Stimulated activated CD8-positive, alpha-beta memory T cell treated with anti-CD3 and anti-CD28 coated beads, Interleukin-4, amount 100 ng/mL, for 1 hour (primary cell): ENCODE measurements at places on chromosomes 6 and 20.

DNA sequence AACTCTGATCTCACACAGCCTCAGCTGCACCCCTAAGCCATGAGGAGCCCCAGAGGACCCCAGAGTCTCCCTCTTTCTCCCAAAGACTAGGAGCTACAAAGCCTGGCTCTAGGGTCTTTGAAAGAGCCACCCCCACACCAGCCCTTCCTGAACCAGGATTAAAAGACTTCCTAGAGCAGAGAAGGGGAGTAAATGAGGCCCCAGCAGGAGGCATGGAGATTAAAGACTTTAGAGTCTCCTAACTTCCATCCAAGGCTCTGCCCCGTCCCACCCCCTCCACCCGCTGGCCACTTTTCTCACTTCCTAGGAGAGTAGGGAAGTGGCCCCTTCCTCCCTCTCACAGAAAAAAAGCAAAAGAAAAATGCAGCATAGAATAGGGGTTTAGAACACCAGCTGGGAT is 1.7 kb downstream of the PREX1 start:
- no peak for DNase-seq

GRCh38 chr20:62146019-62146755 is 2.6 kb downstream of the SS18L1 start:
- no peak for DNase-seq

DNA sequence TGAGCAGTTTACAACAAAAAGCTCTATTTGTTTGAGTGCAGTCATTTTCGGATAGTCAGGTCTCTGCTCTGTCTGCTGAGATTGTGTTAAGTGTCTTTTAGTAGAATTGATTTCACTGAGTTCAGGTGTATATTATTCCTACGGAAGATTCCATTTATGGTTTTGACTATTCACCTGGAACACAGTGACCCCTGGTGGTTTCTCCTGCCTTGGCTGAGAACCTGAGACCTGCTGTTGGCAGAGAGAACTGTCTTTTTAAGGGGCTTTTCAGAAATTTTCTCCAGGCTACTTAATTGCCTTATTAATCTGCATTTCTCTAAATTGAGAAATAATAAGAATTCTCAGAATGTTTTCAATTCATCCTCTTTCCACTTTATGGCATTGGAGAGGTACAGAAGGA is 508.0 kb downstream of the TBC1D32 start:
- no peak for DNase-seq

DNA sequence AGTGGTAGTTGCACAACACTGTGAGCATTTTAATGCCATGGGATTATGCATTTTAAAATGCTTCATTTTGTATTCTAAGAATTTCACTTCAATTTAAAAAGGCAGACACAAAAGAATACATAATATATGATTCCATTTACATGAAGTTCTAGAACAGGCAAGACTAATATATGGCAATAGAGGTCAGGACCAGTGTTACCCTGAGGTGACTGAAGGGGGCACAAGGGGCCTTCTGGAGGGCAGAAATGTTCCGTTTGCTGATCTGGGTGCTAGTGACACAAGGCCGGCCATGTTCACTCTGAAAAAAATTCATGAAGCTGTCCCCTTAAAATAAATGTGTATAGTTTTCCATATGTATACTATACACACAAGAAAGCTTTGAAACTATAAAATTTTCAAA is 28.5 kb downstream of the TASP1 start:
- no peak for DNase-seq

GRCh38 chr6:84449220-84449619 is 221.8 kb upstream of the CEP162 start:
- no peak for DNase-seq

DNA sequence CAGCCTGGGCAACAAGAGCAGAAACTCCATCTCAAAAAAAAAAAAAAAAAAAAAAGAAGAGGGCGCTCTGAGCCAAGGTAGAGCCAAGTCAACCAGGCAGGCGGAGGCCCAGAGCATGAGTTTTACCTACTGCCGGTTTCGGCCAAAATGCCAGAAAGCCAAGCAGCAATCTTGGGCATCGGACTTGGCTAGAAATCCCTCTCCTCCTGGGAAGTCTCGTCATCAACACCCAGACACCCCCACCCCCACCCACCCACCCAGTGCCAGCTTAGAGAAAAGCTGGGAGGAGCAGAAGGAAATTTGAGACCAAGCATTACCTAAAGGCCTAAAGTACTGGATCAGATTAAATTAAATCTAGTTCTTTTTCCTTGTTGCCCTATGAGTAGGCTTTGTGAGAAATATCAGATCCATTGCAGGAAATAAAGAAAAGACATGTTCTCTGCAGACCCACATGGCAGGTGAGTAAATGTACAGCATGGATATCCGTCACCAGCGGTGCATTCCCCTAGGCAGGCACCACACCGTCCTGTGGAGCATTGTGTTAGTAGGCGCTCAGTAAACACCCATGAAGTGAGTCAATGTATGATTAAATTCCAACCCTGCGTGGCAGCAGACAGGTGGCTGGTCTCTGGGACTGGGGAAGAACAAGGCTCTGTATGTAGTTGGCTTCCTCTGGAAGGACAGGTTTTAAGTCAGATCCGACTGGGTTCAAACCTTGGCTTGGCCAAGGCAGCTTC is 21.0 kb downstream of the RIPOR3 start:
- DNase-seq: no peak

DNA sequence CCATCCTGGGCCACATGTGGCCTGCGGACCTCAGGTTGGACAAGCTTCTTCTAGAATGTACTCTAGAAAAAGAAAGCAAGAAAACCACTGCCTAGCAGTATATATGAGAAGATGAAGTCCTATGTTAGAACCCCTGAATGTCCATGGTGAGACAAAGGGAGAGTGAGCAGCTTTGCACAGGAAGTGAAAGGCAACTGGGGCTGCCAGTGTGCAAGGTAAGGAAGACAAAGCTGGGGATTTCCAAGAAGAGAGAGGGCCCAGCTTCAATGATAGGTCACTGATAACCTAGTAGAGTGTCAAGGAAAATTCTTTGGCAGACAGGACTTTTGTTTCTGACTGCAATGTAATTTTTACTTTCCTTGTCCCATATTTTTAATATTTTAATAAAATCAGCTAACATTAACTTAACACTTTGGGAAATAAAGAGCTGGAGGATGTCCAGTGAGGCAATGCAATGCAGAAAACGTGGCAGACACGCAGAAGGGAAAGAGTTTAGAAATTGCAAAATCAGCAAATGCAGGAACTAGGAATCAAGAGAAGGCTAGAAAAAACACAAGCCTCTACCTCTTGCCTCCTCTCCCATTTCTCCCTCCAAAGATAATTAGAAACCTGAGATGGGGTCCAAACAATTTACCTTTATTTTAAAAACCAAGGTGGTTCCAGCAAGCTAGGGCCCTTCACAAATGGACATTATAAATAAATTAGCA is 47.4 kb downstream of the CYP39A1 start:
- DNase-seq: no peak

GRCh38 chr6:42367353-42368011 is 84.2 kb downstream of the TRERF1 start:
- no peak for DNase-seq

GRCh38 chr6:143675946-143676345 is 1.8 kb upstream of the PHACTR2 start:
- DNase-seq: no peak

DNA sequence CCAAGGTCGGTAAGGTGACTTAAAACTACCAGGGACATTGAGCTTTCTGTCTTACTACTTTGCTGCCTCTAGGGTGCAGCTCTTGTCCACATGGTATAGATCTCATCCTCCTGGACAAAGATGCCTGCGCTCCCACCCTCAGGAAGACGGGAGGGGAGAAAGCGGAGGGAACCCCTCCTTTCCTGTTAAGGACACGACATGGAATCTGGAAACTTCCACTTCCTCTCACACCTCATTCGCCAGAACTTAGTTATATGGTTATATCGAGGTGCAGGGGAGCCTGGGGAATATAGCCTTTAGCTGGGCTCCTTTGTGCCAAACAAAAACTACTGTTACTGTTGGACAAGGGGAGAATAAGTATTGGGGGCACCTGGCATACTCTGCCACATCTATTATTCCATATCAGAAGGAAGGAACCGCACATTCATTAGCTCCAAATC is 224.3 kb upstream of the TSHZ2 start:
- no peak for DNase-seq

GRCh38 chr6:143098054-143098671 is 37.5 kb downstream of the AIG1 start:
- DNase-seq: no peak

DNA sequence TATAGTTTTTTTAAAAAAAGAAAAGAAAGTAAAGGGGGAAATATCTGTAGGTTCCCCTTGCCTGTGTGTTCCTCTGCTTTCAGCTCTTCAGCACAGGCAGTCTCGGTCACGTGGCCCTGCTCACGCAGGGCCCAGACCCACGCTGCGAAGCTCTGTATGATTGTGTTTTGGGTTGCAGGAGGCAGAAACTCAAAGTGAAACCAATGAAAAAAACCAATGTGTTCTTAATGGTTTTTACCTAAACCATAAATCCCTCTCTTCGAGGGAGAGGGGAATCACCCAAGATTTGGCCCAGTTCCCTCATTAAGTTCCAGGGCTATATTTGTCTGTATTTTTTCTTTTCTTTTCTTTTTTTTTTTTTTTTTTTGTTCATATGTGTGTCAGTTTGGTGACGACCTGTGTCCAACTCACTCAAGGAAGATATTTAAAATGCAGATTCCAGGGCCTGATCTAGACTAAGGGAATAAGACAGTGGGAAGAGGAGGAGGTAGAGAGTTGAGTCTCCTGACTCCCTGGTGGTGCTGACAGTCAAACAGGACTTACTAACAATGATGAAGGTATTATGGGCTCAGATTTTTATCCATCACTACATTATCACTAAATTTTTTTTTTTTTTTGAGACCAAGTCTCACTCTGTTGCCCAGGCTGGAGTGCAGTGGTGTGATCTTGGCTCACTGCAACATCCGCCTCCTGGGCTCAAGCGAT is 33.8 kb upstream of the RREB1 start:
- no peak for DNase-seq

- DNase-seq: no peak
Observed at GRCh38 chr6:53986165-53986720, 125.0 kb upstream of the MLIP start.

DNA sequence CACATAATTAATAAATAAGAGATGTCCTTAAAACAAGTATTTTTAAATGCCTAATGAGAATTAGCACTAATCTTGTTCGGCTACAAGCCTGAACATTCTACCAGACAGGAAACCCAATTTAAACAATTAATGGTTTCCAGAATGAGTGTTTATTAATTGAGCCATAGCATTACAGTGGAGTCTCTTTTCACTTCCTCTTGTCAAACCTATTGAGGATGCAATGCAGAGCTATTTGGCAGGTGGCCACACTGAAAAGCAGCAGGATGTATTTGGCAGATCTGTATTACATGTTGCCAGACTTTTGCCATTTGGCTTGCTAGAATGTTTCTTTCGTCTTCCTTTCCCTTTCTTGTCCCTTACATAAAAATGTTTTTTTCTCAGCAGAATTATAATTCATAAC is 475.2 kb upstream of the MARCKS start:
- DNase-seq: no peak

GRCh38 chr6:16452348-16452747 is 214.0 kb downstream of the GMPR start:
- DNase-seq: no peak

DNA sequence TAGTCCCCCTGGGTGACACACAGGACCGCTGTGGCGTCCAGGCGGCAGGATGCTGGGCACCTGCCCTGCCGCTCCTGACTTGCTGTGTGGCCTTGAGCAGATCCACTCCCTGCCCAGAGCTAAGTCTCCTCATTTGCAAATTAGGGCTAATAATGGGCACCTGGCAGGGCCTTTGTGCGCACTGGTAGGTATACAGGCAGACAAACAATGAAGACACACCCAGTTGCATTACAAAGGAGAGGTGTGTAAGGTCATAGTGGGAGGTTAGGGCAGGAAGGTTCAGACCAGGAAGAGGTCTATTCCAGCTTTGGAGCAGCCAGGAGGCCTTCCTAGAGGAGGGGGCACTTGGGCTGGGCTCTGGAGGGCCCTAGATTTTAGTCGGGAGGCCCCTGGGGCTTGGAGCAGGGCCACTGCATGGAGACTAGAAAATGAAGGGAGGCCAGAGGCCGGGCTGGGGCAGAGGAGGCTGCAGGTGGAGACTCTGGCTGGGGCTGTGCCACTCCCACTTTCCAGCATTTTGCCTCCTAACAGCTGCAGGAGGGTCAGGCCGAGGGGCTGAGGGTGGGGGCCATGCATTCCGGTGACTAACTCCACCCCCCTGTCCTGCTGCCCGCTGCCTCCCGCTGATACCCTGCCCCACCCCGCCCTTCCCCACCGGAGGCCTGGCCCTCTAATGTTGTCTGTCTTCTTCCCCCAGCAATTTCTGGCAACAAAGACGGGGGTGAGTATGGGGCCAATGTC is 28.5 kb downstream of the MYH7B start:
- no peak for DNase-seq

GRCh38 chr6:157063176-157063905 is 260.0 kb downstream of the TMEM242 start:
- no peak for DNase-seq

DNA sequence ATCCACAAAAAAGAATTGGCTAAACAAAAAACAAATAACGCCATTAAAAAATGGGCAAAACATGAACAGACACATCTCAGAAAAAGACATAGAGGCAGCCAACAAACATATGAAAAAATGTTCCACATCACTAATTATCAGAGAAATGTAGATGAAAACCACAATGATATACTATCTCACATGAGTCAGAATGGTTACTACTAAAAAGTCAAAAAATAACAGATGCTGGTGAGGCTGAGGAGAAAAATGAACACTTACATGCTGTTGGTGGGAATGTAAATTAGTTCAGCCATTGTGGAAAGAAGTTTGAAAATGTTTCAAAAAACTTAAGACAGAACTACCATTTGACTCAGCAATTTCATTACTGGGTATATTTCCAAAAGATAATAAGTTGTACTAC is 430.1 kb upstream of the JAG1 start:
- no peak for DNase-seq

DNA sequence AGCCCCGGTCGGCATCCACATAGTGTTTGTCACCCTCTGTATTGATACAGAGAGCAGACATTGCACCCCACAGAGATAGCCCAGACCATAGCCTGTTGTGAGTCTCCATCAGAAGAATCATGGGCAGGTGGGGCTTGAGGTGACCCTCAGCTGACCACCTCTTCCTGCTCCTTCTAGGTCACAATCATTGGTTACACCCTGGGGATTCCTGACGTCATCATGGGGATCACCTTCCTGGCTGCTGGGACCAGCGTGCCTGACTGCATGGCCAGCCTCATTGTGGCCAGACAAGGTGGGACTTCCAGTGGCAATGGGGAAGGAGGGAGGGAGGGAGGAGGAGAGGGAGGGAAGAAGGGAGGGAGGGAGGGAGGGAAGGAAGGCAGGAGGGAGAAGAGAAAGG is 61.4 kb upstream of the RIN2 start:
- DNase-seq: no peak

DNA sequence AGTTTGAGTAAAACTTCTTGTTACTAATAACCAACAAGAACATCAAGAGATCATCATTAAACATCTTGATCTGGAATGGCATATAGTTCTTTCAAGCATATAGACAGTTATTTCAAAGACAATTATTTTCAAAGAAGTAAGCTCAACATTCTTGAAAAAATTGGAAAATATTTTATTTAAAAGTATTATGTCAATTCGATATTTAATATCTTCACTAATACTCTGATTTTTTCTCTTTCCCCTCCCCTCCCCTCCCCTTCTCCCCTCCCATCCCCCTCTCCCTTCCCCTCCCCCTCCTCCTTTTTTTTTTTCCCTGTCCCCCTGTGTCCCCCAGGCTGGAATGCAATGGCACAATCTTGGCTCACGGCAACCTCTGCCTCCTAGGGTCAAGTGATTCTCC is 82.8 kb downstream of the SASH1 start:
- DNase-seq: no peak
